ENCODE measurements at places on chromosomes 13 and 19. TPM values are rescaled to one million over a fixed set of nuclear protein-coding genes. Genes with fewer than 3 reads are reported as not detected.

The GARIN5B gene
- not detected for polyA plus RNA-seq

The KIR3DL1 gene
- polyA plus RNA-seq: not detected

The VSTM2B gene
- polyA plus RNA-seq: not detected

The MADCAM1 gene
- 0.16 TPM for polyA plus RNA-seq

The CBLC gene
- polyA plus RNA-seq: not detected

The NAPSA gene
- 1.7 TPM for polyA plus RNA-seq

The CLIP3 gene
- polyA plus RNA-seq: 0.38 TPM

The DMKN gene
- 1.0 TPM for polyA plus RNA-seq

DNA sequence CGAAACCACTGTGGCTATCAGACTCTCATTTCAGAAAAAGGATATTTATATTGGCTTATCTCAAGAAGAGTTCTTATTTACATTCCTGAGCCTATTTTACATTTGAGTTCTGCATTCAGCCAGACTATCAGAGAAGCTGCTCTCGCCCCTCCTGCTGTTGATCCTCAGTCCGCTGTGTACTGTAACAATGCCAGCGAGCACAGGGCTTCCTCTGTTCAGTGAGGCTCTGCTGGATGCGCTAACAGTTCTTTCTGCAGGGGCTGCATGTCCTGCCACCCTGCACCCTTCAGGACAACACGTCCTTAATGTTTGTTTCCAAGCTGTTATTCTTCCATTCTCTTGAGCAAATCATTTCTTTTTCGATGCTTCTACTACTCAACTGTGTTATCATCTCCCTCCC, 463.7 kb upstream of the SGCG start:
- DNase-seq: no peak

- no peak for DNase-seq
These were observed 587.4 kb downstream of the LMO7 start for GRCh38 chr13:76223565-76223964.

- DNase-seq: no peak
These were observed 97.2 kb downstream of the DOCK9 start for GRCh38 chr13:98880677-98881076.

DNA sequence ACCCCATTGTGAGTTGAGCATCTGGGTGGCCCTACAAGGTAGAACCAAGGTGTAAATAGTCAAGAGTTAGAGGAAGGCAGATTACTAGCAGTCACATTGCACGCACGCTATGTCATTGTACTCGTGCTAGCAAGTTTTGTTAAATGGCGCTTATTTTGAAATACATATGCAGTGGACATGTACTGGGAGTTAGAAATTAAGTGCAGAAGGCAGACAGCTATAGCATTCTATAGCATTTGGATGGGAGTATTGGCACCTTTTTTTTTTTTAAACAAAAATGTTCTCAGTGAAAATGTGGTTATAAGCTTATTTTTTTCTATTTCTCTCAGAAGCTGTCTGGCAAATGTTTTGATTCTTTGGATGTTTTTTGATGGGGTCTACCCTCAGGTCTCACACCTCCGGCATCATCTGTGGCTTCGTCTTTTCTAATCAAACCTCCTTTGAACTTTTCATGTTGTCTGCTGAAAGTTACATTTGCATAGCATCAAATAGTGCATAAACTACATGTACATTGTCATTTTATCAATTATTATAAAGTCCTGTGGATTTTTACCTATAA, 68.1 kb downstream of the ARHGEF7 start:
- DNase-seq: no peak

GRCh38 chr19:56097306-56097705, 23.8 kb downstream of the ZNF787 start:
- DNase-seq: no peak

DNA sequence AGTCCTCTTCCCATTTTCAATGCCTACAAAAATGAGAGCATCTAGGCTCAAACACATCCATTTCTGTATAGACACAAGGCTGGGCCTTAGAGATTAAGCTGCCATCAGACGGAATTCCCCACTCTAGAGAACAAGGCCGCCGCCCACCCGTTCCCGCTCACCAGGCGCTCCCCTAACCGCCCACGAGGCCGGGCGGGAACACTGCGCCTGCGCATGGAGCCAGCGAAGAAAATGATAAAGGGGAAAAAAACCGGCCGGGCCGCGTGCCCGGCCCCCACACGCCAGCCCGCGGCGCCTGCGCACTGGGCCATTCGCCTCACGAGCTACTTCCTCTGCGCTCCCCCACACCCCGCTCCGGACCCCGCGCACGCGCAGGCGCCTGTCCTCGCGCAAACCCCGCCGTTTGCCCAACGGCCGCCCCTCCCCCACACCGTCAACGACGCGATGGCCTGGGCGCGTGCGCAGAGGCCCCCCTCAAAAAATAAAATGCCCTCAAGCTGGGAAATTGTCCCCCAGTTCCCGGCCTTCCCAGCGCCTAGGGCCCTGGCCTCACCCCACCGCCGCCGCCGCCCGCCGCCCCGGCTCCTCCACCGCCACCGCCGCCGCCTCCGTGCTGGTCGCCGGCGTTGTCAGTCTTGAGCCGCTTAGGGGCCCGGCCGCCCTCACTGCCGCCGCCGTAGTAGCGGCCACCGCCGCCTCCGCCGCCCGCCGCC, 483 bp downstream of the HNRNPL start:
- DNase-seq: peak; percentile 95

DNA sequence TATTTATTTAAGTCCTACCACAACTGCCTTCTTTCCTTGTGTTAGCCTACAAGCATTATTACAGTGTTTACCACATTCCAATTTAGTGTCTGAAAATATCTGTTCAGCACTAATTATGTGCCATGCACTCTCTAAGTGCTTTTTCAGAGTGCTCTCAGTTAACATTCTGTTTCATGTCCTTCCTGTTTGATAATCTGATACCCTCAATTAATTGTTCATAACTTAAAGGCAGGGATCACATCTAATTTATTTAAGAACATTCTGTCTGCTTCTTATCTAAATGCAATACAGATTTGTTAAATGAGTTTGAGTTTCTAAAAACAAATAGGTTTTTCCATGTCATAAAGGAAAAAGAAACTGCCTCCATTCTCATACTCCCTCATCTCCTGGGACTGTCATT, 649.6 kb upstream of the ATXN8OS start:
- DNase-seq: no peak

DNA sequence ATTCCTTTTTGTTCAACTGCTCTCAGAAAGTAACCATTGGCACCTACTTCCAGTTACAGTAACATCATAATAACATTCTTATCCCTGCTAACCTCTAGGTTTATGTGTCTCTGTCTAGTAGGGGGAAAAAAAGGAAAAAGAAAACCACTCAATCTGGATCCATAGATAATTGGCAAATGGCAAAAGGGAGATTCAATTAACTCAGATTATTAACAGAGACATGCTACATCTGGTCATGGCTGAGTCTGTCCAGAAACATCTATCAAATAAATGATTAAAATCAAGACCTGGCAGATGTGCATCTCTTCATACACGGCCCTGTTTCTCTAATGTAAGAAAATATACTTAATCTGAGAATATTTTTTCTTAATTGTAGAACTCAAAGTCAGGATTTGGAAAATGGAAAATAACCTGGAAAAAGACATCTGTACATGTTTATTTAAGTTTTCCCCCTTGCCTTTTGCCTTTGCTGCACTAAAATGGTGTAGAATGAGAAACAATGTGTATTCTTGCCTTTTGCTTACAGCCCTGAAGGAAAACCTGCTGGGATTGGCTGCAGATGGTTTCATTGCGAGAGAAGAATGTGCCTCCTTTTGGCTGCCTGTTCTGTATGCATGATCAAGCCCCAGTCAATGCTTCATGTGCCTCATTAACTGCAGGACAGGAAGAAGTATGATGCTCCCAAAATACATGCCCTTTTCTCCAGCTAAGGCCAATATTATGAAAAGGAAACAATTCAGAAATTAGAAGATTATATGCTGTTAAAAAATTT, 921.6 kb upstream of the PCDH20 start:
- no peak for DNase-seq

GRCh38 chr19:34135821-34136611, 36.3 kb upstream of the LSM14A start:
- no peak for DNase-seq

- no peak for DNase-seq
These were observed 3.9 kb upstream of the PODNL1 start for GRCh38 chr19:13942023-13942684.

GRCh38 chr13:36068991-36069390, 62.2 kb downstream of the DCLK1 start:
- no peak for DNase-seq

- DNase-seq: no peak
These were observed 1038.1 kb upstream of the PCDH20 start for GRCh38 chr13:62453761-62454160.

GRCh38 chr13:100129605-100130004, 40.7 kb downstream of the PCCA start:
- DNase-seq: no peak

GRCh38 chr13:104701591-104701990, 1635.4 kb upstream of the SLC10A2 start:
- DNase-seq: no peak

- no peak for DNase-seq
These were observed 916.6 kb downstream of the DIAPH3 start for GRCh38 chr13:59247171-59247570.

DNA sequence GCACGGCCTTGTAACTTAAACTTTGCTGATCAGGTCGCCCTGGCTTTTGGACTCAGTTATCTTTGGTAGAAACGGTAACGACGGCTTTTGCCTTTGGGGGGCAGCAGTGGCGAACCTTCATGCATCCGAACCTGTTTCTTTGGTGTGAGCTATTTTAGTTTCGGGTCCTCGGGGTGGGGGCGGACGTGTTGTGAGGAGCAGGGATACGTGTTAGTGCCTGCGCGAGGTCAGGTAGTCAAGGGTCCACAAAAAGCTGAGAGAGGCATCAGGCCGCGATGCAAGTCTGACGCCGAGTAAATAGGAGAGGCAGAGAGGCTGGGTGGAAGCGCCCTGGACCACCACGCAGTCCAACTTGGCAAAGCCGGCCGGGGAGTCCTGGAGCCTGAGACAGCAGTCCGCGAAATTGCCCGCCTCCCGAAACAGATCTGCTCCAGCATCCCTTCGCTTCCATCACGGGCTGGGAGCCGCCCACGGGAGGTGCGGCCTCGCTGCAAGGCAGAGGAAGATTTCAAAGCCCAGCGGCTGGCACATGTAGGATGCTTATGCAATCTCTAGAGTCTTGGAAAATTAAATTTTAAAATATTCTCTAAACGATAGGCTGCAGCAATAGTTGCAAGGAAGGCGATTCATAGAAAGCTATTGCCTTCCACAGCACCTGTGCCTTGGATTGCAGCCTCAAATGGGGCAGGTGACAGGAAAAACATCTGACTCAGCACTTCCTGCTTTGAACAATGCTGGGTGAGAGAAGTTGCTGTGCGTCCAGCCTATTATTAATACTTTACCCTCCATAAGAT, 4.6 kb upstream of the TPP2 start:
- DNase-seq: peak; percentile 62

DNA sequence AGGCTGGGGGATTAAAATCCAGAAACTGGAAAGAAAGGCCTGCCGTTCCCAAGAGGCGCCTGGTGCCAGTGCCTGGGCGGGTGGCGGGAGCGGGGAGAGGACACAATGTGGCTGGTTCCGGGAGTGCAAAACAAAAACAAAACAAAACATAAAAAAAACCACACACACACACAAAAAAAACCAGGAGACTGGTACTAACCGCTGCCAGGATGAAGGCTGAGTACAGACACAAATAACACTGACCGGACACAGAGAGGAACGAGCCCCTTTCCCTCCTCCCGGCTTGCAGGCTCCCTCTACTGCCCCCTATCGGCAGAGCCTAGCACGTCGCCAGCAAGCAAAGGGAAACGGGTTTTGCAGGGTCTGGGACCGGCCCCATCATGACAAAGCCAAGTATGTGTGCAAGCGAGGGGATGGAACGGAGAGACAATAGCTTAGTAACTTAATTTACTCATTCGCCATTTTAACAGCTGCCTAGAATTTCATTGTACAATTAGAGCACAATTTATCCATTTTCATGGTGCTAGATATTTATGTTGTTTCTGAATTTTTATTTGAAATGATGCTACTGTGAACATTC, 17.9 kb upstream of the ZDHHC20 start:
- DNase-seq: peak; percentile 62

GRCh38 chr19:4749870-4750590, 26.4 kb upstream of the DPP9 start:
- no peak for DNase-seq

DNA sequence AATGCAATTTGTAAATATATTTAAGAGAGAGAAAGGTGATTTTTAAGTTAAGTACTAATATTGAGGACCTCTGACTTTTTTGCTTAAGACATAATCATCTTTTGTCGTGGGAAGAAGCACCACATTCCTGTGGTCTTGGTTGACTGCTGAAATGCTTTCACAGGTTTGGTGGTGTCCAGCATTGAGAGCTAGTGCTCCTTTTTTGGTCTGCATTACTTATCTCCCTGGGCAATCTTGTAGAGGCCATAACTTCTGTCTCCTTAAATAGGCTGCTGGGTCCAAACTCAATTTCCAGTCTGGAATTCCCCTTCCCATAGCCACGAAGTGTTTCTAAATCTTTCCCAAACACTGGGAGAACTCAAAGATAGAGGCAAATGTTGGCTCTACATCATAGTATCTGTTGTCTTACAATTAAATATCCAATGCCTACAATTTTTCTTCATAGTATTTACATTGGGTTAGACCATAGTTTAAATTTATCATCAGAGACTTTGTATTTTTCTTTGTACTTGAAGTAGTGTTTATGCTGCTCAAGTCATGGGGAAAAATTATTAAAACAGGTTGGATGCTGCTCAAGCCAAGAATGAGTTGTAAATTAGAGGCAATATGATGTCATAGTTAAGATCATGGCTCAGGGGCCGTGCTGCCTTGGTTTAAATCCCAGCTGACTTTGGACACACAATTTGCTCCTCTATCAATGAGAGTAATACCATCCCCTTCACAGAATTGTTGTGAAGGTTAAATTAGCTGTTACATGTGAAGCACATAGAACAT, 105.6 kb downstream of the POSTN start:
- DNase-seq: no peak

DNA sequence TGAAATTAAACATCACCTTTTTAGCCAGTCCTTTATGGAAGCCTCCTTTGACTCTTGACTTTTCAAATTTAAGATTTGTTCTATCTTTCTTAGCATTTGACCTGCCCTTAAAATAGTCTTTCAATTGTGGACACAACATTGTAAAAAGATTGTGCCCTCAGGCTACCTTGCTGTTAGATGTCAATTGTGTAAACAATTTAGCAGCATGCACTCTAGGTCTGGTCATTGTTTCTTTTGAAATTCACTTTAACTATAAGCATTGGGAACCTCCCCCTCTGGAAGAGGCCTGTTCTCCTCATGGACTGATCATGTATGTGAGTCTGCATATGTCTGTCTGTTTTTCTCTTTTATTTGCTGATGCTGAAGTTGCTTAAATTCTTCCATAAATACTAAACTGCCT, 31.5 kb upstream of the PABPC3 start:
- DNase-seq: no peak

Data from CD4-positive, CD25-positive, alpha-beta regulatory T cell (primary cell).